ENCODE measurements at places on chromosomes 3 and 15.

DNA sequence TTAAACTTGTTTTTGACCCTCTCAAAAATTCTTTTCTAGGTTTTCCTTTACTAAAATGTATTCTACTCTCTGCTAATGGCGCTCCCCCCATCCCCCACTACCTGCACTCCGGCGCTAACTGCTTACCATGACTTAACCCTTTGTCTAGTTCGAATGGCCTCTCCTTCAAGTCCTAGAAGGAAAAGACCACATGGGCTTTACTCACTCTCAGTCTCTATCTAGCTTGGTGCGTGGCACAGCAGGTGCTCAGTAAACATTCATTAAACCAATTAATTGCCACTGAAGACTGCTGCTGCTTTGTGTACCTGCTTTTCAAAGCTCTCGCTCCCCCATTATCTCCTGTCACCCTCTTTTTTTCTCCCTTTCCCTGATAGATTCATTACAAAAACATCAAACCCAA, 457.7 kb upstream of the THRB start:
- DNase-seq = no peak

DNA sequence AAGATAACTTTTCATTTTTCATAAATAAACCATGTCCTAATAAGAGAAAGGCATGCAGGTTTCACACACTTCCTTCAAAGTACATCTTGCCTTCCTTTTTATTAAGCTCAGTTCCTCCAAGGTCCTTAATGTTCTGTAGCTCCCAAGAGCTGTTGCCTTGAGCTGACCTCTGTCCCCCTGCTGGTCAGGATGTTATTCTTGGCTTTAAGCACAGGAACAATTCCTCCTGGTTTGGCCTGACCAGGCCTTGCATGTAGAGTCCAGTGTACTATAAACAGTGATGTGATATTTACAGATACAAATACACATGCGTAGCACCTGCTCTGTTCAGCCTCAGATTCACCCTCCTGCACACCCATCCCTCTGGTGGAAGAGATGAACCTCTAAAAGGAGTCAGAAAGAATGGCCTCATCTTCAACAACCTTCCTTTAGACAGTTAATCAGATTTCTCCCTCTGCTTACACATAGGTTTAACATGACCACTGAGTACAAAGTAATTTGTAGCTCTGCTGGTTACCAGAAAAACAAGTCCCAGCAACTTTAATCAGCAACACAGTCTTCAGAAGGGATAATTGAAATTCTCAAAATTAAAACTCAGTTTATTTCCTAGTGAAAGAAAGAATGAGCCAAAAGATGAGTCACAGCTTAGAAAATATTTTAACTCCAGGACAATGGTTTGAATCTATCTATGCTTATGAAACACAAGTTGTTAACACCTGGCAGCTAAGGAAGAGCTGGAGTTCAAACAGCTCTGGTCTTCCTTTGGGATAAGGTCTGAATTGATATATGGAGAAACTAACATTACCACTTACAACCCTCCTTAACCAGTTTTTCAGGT, 46.5 kb downstream of the PTPN9 start:
- DNase-seq = peak; percentile 58

- DNase-seq = no peak
Measured at GRCh38 chr3:113065336-113065735, 74.6 kb downstream of the GTPBP8 start.

- peak; percentile 81 for DNase-seq
Measured at GRCh38 chr3:150348500-150348899, 59.6 kb upstream of the TSC22D2 start.

- DNase-seq = no peak
Measured at GRCh38 chr3:138113326-138113725, 2.1 kb downstream of the DZIP1L start.

DNA sequence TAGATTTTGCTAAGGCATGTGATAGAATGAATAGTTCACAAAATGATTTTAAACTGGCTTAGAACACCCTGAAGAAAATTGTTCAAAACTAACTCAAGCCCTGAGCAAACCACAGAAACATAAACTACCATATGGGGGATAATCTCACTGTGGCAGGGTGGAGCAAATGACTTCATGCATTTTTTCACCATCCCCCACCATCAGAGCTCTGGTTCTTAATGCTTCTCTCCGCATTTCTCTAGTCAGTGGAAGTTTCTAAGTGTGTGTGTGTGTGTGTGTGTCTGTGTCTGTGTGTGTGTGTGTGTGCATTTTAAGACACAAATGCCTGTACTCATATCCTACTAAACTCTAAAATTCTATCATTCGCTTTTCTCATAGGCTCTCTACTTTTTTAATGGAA, 107.1 kb upstream of the PHLDB2 start:
- DNase-seq = peak; percentile 88
